ENCODE measurements at places on chromosomes 7 and 10. TPM values are rescaled to one million over a fixed set of nuclear protein-coding genes. Genes with fewer than 3 reads are reported as not detected.

NKX2-3 gene
- not detected for total RNA-seq

DENND2A gene
- 0.88 TPM for total RNA-seq

C10orf90 gene
- 3.8 TPM for total RNA-seq

RHOBTB1 gene
- 17.4 TPM for total RNA-seq
